ENCODE measurements at places on chromosomes 4 and X. TPM values are rescaled to one million over a fixed set of nuclear protein-coding genes. Genes with fewer than 3 reads are reported as not detected.

HSFX4 gene
- not detected for total RNA-seq

LDB2 gene
- not detected for total RNA-seq

SLC6A14 gene
- total RNA-seq: not detected

TBC1D1 gene
- total RNA-seq: 78.6 TPM

ADH7 gene
- not detected for total RNA-seq

SUPT20HL1 gene
- total RNA-seq: not detected

ZNF185 gene
- 0.50 TPM for total RNA-seq

PJA1 gene
- total RNA-seq: 19.3 TPM

TRAPPC2 gene
- 26.1 TPM for total RNA-seq

GUCY1B1 gene
- 0.10 TPM for total RNA-seq

SULT1E1 gene
- total RNA-seq: not detected

HGFAC gene
- total RNA-seq: not detected

F8A1 gene
- 55.5 TPM for total RNA-seq

RGN gene
- not detected for total RNA-seq

CENPVL2 gene
- total RNA-seq: not detected

PPP1R2C gene
- not detected for total RNA-seq

DACH2 gene
- not detected for total RNA-seq

TEX13C gene
- total RNA-seq: not detected

TIMM17B gene
- total RNA-seq: 39.9 TPM

HS3ST1 gene
- total RNA-seq: not detected

TCEAL7 gene
- not detected for total RNA-seq

WDR17 gene
- total RNA-seq: 0.39 TPM

PCSK1N gene
- total RNA-seq: 0.38 TPM

CXCL5 gene
- total RNA-seq: not detected

PRSS12 gene
- not detected for total RNA-seq

NSD2 gene
- total RNA-seq: 201 TPM

GPRIN3 gene
- total RNA-seq: 62.1 TPM

CENPVL1 gene
- not detected for total RNA-seq

FGF2 gene
- 0.07 TPM for total RNA-seq

CXCL6 gene
- total RNA-seq: not detected

VCX3A gene
- total RNA-seq: not detected

TCEAL6 gene
- not detected for total RNA-seq

FGFRL1 gene
- total RNA-seq: 8.3 TPM

Measured in activated naive CD4-positive, alpha-beta T cell treated with anti-CD3 and anti-CD28 coated beads, Interleukin-2, amount 10 ng/mL, durations not matched to agents 5 hours and 36 hours (primary cell).